Thoracic aorta endothelial cell (primary cell): ENCODE measurements at places on chromosomes 7 and 10. TPM values are rescaled to one million over a fixed set of nuclear protein-coding genes. Genes with fewer than 3 reads are reported as not detected.

CLRN3 gene
- not detected in 2 replicates for total RNA-seq

PDK4 gene
- total RNA-seq, result 5.2 and 5.9 TPM in 2 replicates

CARD11 gene
- total RNA-seq, result 10.1 and 29.8 TPM in 2 replicates

AKR1E2 gene
- 2.0 and 2.8 TPM in 2 replicates for total RNA-seq

CYTH3 gene
- 10.1 and 11.6 TPM in 2 replicates for total RNA-seq

GPRIN2 gene
- total RNA-seq, result not detected in 2 replicates

ADAM8 gene
- 0.07 and 0.13 TPM in 2 replicates for total RNA-seq

CRTAC1 gene
- 0.80 and 5.4 TPM in 2 replicates for total RNA-seq
